Stimulated activated CD8-positive, alpha-beta memory T cell treated with anti-CD3 and anti-CD28 coated beads, Interleukin-7, amount 100 ng/mL, for 4 hours (primary cell): ENCODE measurements at places on chromosomes 4 and X.

- no peak for DNase-seq
These were observed 25.6 kb downstream of the ZRSR2 start for GRCh38 chrX:15815779-15816437.

DNA sequence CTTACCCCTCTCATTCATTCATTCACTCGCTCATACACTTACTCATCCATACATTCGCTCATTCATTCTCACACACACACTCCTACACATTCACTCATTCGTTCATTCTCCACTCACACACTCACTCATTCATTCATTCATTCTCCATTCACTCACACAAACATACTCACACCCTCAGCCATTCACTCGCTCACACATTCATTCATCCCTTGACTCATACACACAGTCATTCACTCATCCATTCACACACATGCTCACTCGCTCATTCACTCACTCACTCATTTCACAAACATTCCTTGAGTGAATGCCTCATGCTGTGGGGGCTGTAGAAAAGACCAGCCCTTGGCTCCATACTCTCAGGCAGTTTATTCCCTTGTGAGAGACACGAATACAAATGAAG lies 151.1 kb upstream of the MAMLD1 start:
- DNase-seq = no peak

- no peak for DNase-seq
These were observed 45.7 kb downstream of the ING2 start for GRCh38 chr4:183550345-183551093.

- no peak for DNase-seq
These were observed 97.2 kb upstream of the ACSL4 start for GRCh38 chrX:109830157-109830703.

- no peak for DNase-seq
These were observed 141.8 kb downstream of the CBR4 start for GRCh38 chr4:168868044-168868781.

DNA sequence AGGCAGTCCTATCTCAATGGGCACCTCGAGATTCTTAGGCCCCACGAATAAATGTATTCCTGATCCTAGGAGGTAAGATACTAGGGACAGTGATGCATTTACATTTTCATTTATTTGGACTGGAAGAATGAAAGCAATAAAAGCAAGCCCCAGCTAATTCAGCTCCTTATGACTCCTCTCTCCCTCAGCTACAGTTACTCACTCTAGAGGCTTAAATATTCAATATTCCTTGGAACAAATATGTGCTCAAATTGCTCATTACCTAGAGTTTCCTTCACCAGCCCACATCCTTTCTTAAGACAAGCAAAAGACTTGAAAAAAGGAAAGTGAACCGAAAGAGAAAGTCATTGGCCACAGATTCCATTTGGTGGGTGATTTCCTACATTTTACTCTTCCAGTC lies 13.9 kb downstream of the PAGE2 start:
- DNase-seq = no peak

DNA sequence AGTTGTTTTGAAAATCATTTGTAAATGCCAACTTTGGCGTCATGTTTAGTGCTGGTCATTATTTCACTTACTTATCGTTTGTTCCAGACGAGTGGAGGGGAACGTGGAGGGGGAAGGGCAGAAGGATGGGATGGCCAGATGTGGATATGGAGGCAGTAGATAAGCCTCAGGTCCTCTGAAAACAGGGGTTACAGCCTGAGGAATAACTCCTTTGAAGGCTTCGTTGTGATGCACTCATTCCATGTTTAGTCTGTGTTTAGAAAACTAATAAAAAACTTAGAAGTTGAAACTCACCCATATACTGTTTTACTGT lies 1.1 kb downstream of the MOB1B start:
- DNase-seq = no peak

- no peak for DNase-seq
These were observed 17.0 kb upstream of the MAGED1 start for GRCh38 chrX:51876441-51876840.

DNA sequence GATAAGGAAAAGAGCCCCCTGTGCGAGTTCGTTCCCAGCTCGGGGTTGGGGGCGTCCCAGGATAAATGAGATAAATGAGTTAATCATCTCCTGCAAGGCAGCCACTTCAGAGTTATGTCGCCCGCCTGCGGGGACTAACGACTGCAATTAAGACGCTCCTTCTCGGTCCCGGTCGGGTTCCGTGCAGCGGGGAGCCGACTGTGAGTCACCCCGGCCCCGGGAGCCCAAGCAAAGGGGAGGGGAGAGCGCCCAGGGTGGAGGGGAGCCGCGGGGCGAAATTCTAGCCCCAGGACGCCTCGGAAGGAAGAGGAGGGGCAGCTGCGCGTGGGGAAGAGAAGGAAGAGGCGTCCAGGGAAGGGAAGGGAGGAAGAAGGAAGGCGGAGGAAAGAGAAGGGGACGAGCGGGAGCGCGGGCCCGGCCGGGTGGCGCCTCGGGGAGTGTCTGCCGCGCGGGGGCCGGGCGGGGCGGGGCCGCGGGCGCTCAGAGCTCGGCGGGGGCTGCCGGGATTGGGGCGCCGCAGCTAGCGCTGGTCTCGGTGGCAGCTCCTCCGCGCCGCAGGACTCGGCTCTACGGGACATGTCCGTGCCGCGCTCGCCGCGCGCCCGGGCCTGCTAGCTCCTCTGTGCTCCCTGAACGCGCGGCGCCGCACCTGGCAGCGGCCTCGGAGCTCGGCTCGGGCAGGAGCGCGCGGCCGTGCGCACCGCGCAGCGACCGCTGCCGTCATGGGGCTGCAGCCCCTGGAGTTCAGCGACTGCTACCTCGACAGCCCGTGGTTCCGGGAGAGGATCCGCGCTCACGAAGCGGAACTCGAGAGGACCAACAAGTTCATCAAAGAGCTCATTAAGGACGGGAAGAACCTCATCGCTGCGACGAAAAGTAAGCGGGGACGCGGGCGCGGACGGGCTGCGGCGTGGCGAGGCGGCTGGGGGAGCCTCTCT lies at the start of gene ARHGAP10:
Gene ARHGAP10, plus strand, starts transcription at position 509 of the 938 bp plus-strand sequence. Its CDS starts 214 bp downstream, at position 723.
- DNase-seq = peak; percentile 52

DNA sequence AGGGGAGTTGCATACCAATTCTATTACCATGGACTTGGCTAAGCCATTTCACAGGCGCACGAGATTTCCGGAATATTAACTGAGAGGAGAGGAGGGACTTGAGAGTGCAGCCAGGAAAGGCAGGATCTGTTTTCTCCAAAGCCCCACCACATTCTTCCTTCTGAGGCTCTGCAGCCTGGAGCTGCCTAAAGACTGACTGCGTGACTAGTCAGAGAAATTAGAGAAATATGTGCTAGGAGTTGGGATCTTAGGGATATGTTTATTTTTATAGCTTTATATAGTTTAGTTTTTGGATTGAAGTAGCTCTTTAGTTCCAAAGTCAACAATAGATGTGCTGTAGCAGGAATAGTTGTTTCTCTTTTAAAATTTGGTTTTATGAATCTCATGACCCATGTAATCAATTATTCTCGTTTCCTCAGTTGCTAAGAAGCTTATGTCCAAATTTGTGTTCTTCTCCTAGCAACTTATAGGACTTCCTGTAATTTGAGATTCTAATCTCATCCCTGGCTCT lies 300.1 kb upstream of the DDX53 start:
- DNase-seq = no peak

DNA sequence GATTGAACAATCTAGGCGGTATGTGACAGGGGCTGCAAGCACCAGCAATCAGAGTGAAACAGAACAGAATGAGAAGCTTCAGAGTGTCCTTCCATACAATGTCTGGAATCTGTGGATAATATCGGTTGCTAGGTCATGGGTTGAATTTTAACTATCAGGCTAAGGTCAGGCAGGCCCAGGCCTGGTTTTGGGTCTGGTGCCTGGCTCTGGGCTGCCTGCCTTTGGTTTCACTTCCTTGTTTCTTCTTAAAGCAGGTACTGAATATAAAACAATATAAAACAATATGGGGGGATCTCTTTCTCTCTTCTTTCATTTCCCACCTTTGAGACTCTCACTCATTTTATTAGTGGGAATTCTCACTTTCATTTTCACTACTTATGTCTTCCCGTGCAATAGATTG lies 962.0 kb downstream of the CCSER1 start:
- no peak for DNase-seq

DNA sequence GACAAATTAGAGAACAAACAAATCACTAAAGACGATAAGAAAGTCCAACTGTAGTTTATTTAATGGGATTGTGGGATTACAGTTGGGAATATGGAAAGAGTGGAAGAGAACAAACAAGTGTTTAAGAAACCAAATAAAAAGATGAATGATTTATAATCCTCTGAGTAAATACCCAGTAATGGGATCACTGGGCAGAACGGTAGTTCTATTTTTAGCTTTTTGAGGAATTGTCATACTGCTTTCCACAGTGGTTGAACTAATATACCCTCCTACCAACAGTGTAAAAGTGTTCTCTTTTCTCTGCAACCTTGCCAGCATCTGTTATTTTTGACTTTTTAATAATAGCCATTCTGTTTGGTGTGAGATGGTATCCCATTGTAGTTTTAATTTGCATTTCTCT lies 15.0 kb downstream of the C4orf51 start:
- DNase-seq = no peak

- no peak for DNase-seq
These were observed 70.3 kb downstream of the TMEM154 start for GRCh38 chr4:152609481-152609880.

- DNase-seq = no peak
These were observed 1258.0 kb upstream of the IGFBP7 start for GRCh38 chr4:58368221-58368620.

DNA sequence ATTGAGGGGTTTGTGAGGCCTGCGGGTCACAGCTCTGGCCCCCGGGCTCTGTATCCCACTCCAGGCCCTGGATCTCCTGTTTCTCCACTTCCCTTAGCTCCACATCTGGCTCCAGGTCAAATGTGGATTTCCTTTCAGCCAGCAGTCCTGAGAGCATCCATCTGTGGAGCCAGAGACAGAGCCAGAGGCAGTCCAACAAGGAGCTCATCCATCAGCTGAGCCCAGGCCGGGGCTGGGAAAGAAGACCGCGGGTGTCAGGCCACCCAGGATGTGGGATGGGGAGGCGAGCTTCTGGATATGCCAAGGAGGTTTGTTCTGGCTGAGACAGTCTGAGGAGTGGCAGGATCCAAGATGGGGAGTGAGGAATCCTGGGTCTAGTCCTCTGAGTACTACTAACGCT lies 91.7 kb downstream of the EFNB1 start:
- DNase-seq = no peak

DNA sequence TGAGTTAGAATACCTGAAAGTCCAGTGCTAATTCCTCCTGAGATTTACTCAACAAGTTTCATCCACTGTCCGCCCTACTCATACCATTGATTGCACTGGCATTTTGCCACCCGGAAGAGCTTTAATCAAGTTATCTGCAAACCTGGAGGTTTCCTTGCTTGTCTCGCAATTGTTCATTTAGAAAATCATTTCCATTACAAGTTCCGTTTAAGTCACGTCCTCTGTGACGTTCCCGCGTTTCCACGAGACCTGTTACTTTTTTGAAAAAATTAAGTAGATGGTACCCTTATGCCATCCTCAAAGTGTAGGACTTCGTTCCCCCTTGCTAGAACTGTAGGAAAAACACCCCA lies 761 bp upstream of the FRYL start:
- DNase-seq = peak; percentile 10

GRCh38 chrX:107769581-107770317 lies 5.8 kb downstream of the TSC22D3 start:
- DNase-seq = no peak

DNA sequence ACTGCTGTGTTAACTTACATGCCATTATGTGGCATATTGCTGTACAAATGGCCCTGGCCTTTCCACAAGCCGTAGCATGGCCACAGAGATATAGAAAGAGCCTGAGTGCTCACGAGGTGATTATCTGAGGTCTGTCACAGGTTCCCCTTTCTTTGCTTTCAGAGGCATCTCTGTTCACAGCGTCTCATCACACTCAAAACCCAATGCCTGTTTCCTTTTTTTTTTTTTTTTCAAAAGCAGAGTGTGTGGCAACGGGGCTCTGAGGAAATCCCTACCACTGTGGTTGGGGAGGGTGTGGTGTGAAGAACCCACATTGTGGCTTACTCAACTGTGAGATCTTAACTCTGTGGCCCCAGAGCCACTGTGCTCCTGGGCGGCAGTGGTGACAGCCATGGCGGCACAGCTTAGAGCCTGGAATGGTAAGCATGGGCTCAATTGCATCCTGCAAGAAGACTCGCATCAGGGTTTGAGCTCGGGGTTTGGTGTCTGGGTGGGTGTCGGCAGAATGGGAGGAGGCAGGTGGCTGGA lies 30.8 kb downstream of the RTL5 start:
- DNase-seq = peak; percentile 48

DNA sequence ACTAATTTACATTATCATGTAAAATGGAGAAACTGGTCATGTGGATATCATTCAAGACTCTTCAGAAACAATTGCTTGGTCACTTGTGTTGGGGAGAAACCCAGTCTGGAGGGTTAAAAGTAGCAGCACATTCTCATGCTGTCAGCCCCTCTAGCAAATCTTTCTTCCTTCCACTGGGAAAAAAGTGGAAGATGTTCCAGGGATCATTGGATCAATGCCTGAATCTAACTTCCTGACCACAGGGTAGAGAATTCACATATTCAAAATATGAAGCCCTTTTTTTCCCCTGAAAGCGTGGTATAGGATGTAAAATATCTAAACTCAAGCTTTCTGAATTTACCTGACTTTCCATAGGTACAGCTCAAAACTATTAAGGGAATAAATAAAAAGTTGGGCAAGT lies 98.0 kb downstream of the CXCL13 start:
- DNase-seq = no peak

- no peak for DNase-seq
These were observed 131.5 kb upstream of the CENPE start for GRCh38 chr4:103329642-103330041.

DNA sequence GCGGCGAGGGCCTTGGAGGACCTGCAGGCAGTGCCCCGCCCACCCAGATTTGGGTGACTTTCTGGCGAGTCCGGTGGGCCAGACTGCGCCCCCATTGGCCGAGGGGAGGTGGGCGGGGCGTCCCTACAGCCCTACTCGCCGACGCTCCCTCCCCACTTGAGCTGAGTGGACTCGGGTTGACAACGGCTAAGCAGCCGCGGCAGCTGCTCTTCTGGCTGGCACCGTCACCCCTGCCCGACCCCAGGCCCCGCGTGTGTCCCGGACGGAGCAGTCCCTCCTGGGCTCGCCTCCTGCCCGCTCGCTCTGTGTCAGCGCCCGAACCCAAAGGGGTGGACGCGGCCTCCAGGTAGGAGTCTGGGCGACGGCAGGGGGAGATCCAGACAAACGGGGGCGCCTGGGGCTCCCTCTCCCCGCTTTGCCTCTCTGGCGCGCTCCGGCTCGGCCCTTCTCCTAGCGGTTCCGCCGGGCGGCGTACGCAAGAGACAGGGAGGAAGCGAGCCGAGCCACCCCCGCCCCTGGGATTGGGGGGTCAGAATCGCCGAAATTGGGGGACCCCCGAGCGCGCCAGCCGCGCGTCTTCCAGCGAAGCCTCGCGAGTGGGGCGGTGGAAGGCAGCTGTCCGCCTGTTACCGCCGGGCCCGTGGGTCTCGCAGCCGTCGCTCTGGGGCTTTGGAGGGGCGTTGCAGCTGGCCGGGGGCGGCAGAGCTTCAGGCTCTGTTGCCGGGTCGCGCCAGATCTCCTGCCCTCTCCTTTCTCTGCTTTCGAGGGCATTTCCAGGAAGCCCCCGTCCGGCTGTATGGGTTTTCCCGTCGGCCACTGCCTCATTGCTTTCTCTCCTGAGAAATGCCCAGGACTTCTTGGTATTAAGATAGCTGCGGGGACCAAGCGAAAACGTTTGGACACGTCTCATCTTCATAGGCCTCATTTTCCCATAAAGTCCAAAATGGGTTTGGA lies 46.3 kb downstream of the STARD8 start:
- no peak for DNase-seq
